ENCODE measurements at places on chromosomes 3 and 15.

GRCh38 chr3:78277801-78278200 is 1237.9 kb downstream of the ROBO2 start:
- no peak for DNase-seq

DNA sequence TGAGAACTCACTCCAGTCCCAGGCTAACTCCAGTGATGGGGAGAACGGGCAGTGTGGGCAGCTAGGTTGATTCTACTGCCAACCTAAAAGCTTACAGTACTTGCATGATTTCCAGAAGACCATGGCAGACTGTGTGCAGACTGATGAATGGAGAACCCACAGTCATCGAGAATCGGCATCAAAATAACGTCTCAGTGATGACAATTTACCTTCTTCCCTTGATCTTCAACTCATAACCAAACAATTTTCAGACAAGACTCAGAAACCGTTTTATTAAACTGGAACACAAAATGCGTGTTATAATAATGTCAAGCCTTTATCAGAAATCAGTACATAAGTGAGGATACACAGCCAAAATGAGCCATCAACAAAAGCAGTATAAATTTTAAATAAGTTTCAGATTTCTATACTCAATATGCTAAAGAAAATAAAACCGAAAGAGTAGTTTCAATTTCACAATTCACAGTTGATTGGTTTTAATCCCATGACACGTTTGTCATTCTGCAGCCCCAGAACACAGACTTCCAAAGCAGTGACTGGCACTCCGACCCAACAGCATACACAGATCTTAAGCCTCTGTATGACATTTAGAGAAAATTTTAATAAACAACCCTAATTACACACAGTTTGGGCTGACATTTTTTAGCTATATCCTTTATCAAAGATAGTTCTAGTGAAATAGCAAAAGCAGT is 54.5 kb downstream of the ZMAT3 start:
- DNase-seq: no peak

- DNase-seq: peak; percentile 22
These were observed 223.7 kb downstream of the PCCB start for GRCh38 chr3:136473716-136474326.

- peak; percentile 71 for DNase-seq
These were observed 70.2 kb downstream of the FOXB1 start for GRCh38 chr15:60074181-60074885.

- DNase-seq: peak; percentile 31
These were observed 75.9 kb upstream of the FGF12 start for GRCh38 chr3:192802957-192803899.

Data from fibroblast of skin of back (primary cell).